ENCODE measurements at places on chromosomes 3 and 15.

GRCh38 chr3:56590814-56591213, 33.8 kb downstream of the CCDC66 start:
- no peaks in the 10 kb centered on the region for H3K27me3 ChIP-seq
- H3K36me3 ChIP-seq, result no peaks in the 10 kb centered on the region
- DNase-seq, result no peak
- H3K4me3 ChIP-seq, result no peak overlapping the region
- H3K27ac ChIP-seq, result no peak overlapping the region
- H3K4me1 ChIP-seq, result no peaks in the 10 kb centered on the region

- peak; percentile 94 for DNase-seq
- H3K36me3 ChIP-seq, result no peaks in the 10 kb centered on the region
- peaks cover 65% of the 10 kb centered on the region for H3K4me1 ChIP-seq
- H3K4me3 ChIP-seq, result no peak overlapping the region
- no peaks in the 10 kb centered on the region for H3K27me3 ChIP-seq
Observed at GRCh38 chr3:102180280-102180931, 254.4 kb upstream of the ZPLD1 start.

DNA sequence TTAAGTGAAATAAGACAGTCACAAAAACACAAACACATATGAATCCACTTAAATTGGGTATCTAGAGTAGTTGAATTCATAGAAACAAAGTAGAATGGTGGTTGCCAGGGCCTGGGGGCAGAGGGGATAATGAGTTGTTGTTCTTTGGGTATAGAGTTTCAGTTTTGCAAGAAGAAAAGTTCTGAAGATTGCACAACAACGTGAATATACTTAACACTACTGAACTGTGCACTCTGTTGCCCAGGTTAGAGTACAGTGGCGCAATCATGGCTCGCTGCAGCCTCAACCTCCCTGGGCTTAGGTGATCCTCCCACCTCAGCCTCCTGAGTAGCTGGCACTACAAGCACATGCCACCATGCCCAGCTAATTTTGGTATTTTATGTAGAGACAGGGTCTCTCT, 14.9 kb downstream of the GRAMD2A start:
- H3K4me3 ChIP-seq, result no peak overlapping the region
- no peaks in the 10 kb centered on the region for H3K4me1 ChIP-seq
- DNase-seq, result no peak
- no peak overlapping the region for H3K27ac ChIP-seq
- H3K27me3 ChIP-seq, result peaks cover 24% of the 10 kb centered on the region
- H3K36me3 ChIP-seq, result no peaks in the 10 kb centered on the region

DNA sequence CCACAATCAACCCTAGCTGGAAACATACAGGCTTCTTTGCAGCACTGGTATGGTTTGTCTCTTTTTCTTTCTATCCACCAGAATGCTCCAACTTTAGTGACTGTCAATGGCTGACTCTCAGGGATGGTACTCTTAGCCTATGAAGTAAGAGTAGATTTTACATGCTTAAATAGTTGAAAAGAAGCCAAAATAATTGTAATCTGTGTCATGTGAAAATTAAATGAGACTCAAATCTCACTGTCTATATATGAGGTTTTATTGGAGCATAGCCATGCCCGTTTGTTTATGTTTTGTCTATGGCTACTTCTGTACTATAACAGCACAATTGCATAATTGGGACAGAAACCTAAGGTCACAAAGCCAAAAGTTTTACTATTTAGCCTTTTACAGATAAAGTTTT, 29.1 kb upstream of the PDZRN3 start:
- H3K4me3 ChIP-seq, result no peak overlapping the region
- no peaks in the 10 kb centered on the region for H3K27me3 ChIP-seq
- H3K4me1 ChIP-seq, result no peaks in the 10 kb centered on the region
- H3K27ac ChIP-seq, result no peak overlapping the region
- no peak for DNase-seq

DNA sequence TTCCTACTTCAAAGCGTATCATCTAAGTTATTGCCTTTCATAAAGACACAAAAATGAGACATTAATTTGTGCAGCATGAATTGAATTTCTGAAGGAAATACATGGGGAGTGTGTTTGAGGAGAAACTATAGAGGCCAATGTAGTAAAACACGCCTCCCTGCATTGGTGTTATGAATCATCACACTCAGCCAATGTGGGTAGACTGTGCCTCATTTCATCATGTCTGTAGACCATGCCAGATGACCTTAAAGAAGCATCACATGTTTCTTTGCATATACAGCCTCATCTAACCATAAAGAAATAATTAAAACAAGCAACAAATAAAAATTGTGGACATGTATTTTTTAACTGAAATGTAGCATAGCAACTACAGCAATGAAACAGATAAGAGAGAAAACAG, 486.0 kb upstream of the ADAMTS9 start:
- no peaks in the 10 kb centered on the region for H3K36me3 ChIP-seq
- H3K4me1 ChIP-seq, result peaks cover 13% of the 10 kb centered on the region
- H3K27me3 ChIP-seq, result no peaks in the 10 kb centered on the region
- DNase-seq, result no peak
- H3K4me3 ChIP-seq, result no peak overlapping the region

GRCh38 chr3:126555795-126556636, 2.7 kb downstream of the C3orf22 start:
- no peak overlapping the region for H3K4me3 ChIP-seq
- DNase-seq, result no peak
- no peaks in the 10 kb centered on the region for H3K36me3 ChIP-seq
- H3K27me3 ChIP-seq, result no peaks in the 10 kb centered on the region
- H3K27ac ChIP-seq, result no peak overlapping the region
- no peaks in the 10 kb centered on the region for H3K4me1 ChIP-seq

DNA sequence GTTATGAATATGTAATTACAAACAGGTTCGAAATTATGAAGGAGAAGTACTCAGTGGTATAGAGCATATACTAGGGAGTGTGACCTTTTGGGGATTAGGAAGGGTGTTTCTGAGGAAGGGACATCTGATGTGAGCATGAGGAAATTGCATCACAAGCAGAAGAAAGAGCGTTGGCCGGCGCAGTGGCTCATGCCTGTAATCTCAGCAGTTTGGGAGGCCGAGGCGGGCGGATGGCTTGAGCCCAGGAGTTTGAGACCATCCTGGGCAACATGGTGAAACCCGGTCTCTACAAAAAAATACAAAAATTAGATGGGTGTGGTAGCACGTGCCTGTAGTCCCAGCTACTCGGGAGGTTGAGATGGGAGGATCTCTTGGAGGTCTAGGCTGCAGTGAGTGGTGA, 6.9 kb downstream of the CMTM7 start:
- no peaks in the 10 kb centered on the region for H3K27me3 ChIP-seq
- H3K36me3 ChIP-seq, result no peaks in the 10 kb centered on the region
- H3K4me3 ChIP-seq, result no peak overlapping the region
- H3K4me1 ChIP-seq, result peaks cover 34% of the 10 kb centered on the region

DNA sequence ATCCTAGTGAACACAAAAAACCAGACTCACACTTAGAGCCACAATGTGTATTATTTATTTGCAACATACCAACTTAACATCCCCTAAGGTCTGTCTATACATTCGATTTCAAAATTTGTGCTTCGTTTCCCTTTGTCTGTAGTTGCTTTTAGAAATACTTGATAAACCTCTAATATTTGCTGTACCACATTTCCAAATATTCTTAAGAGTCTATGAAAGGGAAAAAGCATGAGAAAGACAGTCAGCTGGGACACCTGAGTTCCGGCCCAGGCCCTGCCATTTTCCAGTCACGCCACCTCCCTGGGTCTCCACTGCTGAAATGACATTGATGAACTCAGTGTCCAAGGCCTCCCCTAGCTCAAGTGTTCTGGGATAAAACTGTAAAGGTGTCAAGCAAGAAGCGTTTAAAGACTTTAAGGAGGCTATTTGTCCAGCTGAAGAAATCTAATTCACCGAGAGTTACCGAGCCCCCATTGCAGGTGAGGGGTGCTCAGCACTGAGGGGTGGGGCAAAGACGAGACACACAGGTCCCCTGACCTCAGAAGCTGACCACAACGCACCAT, 26.6 kb downstream of the LRRC2 start:
- H3K4me1 ChIP-seq, result peaks cover 18% of the 10 kb centered on the region
- peak overlapping the region; percentile 35 for H3K27ac ChIP-seq
- no peak overlapping the region for H3K4me3 ChIP-seq

DNA sequence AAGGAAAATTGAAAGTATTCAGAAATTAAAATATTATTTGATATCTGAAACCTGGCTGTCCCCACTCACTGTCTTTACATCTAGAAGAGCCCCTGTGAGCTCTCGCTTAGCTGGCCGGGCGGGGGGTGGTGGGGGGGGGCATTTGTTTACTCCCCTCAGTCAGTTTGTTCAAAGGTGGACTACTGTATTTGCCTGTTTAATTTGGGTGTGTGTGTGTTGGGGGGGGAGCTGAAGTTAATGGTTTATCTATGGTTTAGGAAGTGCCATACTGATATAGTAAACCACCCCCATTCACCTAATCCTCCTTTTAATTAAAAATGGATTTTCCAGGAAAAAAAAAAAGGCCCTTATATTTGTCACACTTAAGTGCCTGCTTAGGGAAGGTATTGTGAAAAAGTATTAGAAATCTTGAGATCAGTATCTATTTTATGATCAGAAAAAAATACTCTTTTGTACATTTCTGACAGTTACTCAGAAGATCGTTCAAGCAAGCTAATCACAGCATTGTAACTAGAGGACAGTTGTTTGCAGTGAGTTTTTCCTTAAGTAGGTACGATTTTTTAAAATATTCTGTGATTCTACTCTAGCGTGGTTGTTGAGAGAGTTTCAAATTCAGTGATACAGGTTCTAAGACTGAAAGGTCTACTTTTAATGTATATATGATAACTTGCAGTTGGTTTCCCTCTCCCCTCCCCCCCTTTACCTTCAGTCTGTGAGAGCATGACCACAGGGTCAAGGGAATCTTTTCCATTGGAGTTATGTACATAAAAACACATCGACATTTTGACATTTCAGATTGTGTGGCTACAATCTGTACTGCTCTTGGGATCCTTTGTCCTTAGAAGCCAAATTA, 8.5 kb downstream of the NR2F2 start:
- peak overlapping the region; percentile 89 for H3K27ac ChIP-seq
- peaks cover 22% of the 10 kb centered on the region for H3K4me1 ChIP-seq
- peak overlapping the region; percentile 99 for H3K4me3 ChIP-seq
- H3K27me3 ChIP-seq, result no peaks in the 10 kb centered on the region

- peaks cover 2% of the 10 kb centered on the region for H3K4me1 ChIP-seq
- H3K4me3 ChIP-seq, result no peak overlapping the region
- H3K27ac ChIP-seq, result no peak overlapping the region
- no peaks in the 10 kb centered on the region for H3K36me3 ChIP-seq
- no peak for DNase-seq
- no peaks in the 10 kb centered on the region for H3K27me3 ChIP-seq
Observed at GRCh38 chr3:149934524-149934923, 36.2 kb downstream of the PFN2 start.

- no peaks in the 10 kb centered on the region for H3K4me1 ChIP-seq
- no peak overlapping the region for H3K4me3 ChIP-seq
- peaks cover 1% of the 10 kb centered on the region for H3K27me3 ChIP-seq
- DNase-seq, result no peak
- no peaks in the 10 kb centered on the region for H3K36me3 ChIP-seq
Observed at GRCh38 chr3:134699721-134700120, 48.9 kb upstream of the KY start.

DNA sequence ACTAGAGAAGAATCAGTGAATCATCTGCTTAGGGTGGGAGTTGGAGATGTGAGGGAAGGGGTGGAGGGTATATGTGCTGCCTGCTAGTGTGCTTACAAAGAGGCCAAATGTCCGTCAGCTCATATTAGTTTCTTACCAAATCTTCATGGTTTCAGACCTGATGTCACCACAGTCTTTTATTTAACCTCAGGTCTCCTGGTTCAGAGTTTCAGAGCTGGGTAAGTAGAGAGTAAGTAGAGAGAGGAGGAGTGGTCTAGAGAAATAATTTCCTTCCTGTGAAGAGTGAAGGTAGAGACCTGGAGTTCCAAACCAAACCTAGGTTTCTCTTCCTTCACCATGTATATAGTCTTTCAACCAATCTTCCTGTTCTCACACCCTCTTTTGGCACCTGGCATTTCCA, 17.5 kb upstream of the P2RY1 start:
- H3K27ac ChIP-seq, result no peak overlapping the region
- H3K36me3 ChIP-seq, result no peaks in the 10 kb centered on the region
- H3K27me3 ChIP-seq, result peaks cover 2% of the 10 kb centered on the region
- H3K4me3 ChIP-seq, result no peak overlapping the region
- no peak for DNase-seq

DNA sequence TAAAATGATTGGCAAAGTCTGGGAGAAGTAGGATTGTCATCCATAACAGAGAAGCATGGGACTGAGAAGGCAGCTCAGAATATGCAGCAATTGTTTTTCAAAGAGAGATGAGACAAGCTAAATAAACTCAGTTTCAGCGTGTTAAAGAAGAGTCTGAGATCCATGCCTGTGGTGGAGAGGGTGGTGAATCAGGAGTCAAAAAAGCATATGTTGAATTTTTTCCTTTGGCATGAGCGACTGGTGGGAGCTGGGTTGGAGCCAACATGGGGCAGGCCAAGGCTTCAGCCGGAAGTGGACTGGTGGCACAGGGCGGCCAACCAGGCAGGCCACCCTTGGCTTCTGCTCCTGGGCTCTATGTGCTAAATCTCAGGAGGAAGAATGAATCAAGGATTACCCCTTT, 102.0 kb downstream of the SST start:
- H3K27me3 ChIP-seq, result no peaks in the 10 kb centered on the region
- no peaks in the 10 kb centered on the region for H3K4me1 ChIP-seq
- DNase-seq, result no peak
- H3K4me3 ChIP-seq, result no peak overlapping the region
- no peaks in the 10 kb centered on the region for H3K36me3 ChIP-seq

DNA sequence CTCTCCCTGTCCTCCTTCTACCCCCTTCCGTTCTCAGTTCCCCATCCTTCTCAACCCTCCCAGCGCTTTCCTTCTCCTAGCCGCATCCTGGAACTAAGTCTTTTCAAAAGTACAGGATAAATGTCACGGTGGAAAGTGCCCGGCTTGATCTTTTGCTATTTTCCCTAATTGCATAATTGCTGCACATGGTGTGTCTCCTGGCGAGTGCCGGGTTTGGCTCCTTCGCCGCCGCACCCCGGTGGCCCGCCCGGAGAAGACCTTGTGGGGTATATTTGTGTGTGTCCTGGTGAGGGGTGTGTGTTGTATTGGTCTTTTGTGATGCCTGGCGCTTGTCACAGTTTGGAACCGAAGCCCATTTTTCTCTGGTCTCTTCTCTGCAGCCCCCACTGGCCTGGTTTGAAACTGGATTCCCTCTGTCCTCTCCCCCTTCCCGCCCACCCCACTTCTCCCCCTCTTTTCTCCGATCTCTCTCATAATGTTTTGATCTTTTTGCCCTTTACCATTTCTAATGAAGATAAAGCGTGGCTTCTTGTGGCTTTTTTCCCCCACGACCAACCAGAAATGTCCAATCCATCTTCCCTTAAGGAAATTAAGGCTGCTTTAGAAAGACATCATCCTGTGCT, 692 bp downstream of the UBE2E2 start:
- peaks cover 5% of the 10 kb centered on the region for H3K27me3 ChIP-seq
- peak overlapping the region; percentile 58 for H3K27ac ChIP-seq
- H3K4me1 ChIP-seq, result peaks cover 5% of the 10 kb centered on the region

GRCh38 chr3:37024820-37025405, 31.6 kb downstream of the MLH1 start:
- H3K36me3 ChIP-seq, result peaks cover 21% of the 10 kb centered on the region
- H3K4me1 ChIP-seq, result no peaks in the 10 kb centered on the region
- no peak overlapping the region for H3K27ac ChIP-seq
- DNase-seq, result no peak
- no peak overlapping the region for H3K4me3 ChIP-seq
- no peaks in the 10 kb centered on the region for H3K27me3 ChIP-seq

- H3K27ac ChIP-seq, result no peak overlapping the region
- no peaks in the 10 kb centered on the region for H3K27me3 ChIP-seq
- no peaks in the 10 kb centered on the region for H3K4me1 ChIP-seq
- DNase-seq, result no peak
- no peak overlapping the region for H3K4me3 ChIP-seq
Observed at GRCh38 chr3:100602506-100603444, 6.6 kb upstream of the ADGRG7 start.

All from endothelial cell of umbilical vein (primary cell).